ENCODE measurements at places on chromosomes 3 and 15.
A peak's percentile ranks its signal among the peaks of the same experiment; 100 is the strongest.

GRCh38 chr15:91068436-91068835 is 31.6 kb upstream of the SV2B start:
- DNase-seq: no peak

DNA sequence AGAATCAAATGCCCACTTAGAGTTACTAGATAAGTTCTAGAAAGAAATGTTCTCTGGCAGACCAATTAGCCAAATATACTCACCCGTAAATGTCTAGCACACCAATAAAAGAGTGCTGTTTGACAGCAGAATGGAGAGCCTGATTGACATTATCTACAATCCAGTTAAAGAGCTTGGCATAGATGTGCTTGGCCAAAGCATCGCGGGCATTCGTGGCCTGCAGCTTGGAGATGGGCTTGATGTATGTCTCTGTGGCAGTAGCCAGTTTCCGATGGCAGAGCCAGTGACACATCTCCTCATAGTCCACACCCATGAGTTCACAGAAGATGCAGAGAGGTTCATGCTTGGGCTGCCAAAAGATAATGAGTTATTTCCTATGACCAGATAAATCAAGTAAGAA is 101.5 kb upstream of the MYO5C start:
- no peak for DNase-seq

- no peak for DNase-seq
These were observed 7.0 kb upstream of the CPB1 start for GRCh38 chr3:148820361-148821245.

GRCh38 chr15:44813231-44813630 is 76.9 kb downstream of the TRIM69 start:
- DNase-seq: no peak

GRCh38 chr15:64197425-64197824 is 34.6 kb upstream of the PPIB start:
- DNase-seq: no peak

GRCh38 chr3:111076732-111077131 is 5.1 kb downstream of the NECTIN3 start:
- no peak for DNase-seq

DNA sequence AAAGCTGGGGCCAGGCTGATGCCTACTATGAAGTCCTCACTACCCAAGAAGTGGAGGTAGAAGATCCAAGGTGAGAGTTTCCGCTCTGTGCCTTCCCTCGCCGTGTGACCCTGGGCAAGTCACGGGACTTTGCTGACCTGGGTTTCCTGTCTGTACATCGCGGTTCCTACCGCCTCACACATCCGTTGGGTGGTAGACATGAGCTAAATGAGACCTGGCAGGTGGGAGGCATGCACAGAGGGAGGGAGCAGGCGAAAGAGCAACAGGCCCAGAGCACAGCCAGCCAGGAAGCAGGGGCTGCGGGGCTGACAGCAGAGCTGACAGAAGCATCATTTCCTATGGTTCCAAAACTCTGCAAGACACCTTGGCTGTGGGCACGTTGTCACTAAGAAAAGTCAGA is 157.3 kb upstream of the BHLHE40 start:
- DNase-seq: peak; percentile 56

GRCh38 chr3:126026277-126026751 is 57.3 kb downstream of the ROPN1B start:
- DNase-seq: no peak

DNA sequence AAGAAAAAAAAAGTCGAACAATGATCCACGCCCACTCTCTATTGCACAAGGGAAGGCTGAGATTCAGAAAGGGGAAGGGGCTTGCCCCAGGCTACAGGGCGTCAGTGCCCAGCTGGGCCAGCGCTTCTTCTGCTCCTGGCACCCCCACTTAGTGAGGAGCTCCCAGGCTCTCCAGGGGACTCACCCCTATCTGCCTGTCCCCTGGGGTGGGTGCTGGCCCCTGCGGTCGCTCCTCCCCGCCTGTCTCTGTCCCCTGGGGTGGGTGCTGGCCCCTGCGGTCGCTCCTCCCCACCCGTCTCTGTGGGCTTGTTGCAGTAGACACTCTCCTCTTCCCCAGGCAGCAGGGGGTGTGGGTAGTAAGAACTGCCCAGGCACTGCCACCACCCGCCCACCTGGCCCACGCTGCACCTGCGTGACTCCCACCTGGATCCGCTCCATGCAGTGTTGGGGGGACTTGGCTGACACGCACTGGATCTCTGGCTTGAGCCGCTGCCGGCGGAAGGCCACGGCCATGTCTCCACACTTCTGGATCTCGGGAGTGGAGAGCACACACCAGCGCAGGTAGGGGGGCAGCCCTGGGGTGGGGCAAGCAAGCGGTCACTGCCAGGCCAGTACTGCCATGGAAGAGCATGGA is 14.6 kb downstream of the MELTF start:
- no peak for DNase-seq

GRCh38 chr3:160157321-160157720 is 67.9 kb upstream of the C3orf80 start:
- DNase-seq: no peak

- no peak for DNase-seq
These were observed 12.4 kb downstream of the RBPMS2 start for GRCh38 chr15:64763021-64763420.

DNA sequence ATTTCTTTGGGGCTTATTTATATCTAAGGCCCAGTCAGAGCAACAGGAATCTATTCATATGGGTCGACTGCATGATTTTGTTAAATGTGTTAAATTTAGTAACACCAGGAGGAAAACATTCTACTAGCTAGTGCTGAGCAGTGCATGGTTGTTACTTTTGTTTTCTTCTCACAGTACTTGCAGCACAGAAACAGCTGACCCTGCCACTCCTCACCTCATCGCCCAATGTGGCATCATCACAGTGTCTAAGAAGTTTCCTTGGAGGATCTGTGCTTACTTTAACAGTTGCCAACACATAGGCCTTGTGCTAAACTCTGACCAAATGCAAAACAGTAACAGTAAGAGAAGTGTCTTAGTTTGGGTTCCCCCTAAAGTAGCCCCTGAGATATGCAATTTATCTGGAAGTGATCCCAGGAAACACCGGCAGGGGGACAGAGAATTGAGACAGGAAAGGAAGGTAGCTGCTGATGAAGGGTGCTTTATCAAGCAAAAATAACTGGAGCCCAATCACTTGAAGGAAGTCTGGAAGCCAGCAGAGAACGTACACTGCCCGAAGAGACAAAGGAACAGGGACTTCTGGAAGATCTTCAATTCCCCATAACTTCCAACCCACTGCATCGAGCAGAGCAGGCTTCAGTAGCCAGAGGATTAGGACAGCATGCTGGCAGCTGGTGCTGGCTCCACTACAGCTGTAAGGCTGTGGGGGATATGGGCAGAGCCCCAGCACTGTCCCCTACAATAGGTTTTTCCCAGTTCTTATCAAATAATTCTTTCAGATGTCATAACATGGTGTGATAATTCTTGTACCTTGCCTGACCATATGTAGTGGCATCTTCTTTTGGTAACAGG is 36.0 kb upstream of the ULK4 start:
- DNase-seq: no peak

DNA sequence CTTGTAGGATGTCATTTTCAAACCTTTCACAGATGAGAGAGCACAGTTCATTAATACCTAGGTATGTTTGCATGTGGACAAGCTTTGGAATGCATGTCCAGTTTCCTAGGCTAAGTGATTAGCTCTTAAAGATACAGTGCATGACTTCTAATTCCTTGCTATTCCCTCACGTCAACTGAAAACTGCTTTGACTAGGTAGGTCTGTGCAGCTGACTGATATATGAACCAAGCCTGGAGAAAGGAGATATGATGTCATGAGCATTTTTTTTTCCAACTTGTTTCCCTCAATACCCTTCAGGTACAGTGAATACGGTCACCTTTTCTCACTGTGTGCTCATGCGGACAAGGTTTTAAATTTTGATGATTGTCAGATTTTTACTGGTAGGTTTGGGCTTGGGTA is 41.6 kb upstream of the TASOR start:
- no peak for DNase-seq

DNA sequence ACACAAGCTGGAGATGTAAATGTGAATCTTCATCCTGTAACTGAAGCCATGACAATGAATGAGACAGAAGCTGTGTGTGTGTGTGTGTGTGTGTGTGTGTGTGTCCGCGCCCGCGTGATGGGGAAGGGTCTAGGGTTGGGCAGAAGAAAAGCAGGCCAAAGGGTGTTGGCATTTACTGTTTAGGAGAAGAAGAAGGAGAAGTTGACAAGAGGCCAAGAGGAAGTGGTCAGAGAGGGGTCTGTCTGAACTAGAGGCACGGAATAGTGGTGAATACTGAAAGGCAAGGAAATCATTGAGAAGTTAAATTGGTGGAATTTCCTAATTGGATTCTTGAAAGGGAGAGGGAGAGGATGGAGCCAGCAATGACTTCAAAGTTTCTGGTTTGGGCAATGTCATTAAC is 5.6 kb upstream of the NCEH1 start:
- no peak for DNase-seq

GRCh38 chr3:48493203-48493501 is 10.8 kb downstream of the SHISA5 start:
- DNase-seq: no peak

GRCh38 chr15:60949039-60949977 is 279.8 kb downstream of the RORA start:
- DNase-seq: no peak

GRCh38 chr3:195751560-195751959 is 30.8 kb downstream of the MUC20 start:
- no peak for DNase-seq

GRCh38 chr15:64490598-64491259 is 30.4 kb downstream of the ZNF609 start:
- no peak for DNase-seq

GRCh38 chr3:144586382-144586781 is 614.8 kb downstream of the DIPK2A start:
- DNase-seq: no peak

DNA sequence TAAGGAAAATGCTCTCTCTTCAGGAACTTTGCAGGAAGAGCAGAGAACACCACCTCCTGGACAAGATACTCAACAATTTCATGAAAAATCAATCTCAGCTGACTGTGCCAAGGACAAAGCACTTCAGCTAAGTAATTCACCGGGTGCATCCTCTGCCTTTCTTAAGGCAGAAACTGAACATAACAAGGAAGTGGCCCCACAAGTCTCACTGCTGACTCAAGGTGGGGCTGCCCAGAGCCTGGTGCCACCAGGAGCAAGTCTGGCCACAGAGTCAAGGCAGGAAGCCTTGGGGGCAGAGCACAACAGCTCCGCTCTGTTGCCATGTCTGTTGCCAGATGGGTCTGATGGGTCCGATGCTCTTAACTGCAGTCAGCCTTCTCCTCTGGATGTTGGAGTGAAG is 200.5 kb downstream of the AKAP13 start:
- DNase-seq: no peak

DNA sequence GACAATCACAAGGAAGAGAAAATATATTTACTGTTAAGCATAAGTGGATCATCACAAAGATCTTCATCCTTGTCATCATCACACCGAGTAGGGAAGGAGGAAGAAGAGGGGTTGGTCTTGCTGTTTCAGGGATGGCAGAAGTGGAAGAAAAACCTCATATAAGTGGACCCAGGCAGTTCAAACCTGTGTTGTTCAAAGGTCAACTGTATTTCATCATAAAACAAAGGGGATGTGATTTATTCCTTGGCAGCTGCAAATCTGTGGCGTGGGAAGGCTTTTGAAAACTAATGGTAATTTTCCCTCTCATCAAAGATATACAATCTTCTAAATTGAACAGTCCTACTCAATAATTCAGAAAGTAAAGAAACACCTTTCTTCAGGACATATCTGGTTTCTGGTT is 129.9 kb upstream of the ABI3BP start:
- no peak for DNase-seq

- no peak for DNase-seq
These were observed 47.5 kb upstream of the ZNF385D start for GRCh38 chr3:21798356-21799088.

DNA sequence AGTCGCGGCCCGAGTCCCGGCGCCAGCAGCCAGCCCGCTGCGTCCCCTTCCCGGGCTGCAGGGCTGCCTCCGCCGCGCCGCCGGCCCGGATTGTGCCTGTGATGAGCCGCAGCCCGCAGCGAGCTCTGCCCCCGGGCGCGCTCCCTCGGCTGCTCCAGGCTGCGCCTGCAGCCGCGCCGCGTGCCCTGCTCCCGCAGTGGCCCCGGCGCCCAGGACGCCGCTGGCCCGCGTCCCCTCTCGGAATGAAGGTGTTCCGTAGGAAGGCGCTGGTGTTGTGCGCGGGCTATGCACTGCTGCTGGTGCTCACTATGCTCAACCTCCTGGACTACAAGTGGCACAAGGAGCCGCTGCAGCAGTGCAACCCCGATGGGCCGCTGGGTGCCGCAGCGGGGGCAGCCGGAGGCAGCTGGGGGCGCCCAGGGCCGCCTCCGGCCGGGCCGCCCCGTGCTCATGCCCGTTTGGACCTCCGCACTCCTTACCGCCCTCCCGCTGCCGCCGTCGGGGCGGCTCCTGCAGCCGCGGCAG is 1.2 kb downstream of the CHST2 start:
- DNase-seq: no peak

DNA sequence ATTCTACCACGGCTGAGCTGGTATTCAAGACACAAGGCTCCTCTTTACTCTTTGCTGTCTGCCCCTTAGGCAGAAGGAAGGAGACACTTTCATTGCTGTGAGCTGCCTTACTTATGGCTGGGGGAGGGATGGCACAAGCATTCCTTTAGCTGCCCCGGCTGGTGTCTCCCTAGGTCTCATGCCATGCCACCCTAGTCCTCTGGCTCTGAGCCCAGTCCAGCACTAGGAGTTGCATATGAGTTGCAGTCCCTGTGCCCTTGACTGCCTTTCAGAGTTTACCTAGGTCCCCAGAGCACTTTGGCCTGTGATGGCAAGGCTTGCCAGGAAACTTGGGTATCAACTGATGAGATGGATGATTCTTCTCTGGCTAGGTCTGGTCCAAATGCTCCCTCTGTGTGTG is 296.4 kb downstream of the RBMS3 start:
- no peak for DNase-seq

DNA sequence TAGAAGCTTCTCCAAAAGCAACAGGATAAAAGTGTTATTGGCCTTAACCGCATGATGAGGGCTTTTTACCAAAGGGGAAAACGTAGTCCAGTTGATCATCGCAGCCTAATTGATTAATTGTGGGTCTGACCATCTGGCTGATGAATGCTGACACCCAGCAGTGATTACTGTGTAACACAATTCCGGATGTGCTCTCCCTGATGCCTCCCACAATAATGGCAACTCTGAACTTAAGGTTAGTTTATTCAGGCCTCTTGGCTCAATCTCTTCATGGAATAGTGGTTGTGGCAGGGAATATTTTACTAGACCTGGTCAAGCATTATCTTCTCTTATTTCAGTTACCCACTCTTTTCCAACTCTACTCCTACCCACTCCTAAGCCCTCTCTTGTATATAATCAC is 332.9 kb downstream of the TIGIT start:
- no peak for DNase-seq

Data from activated naive CD8-positive, alpha-beta T cell treated with anti-CD3 and anti-CD28 coated beads, Interleukin-2, amount 50 U/mL, for 16 hours (primary cell).